ENCODE measurements at places on chromosomes 5 and 9.

GRCh38 chr5:91977579-91977978, 594.5 kb upstream of the ARRDC3 start:
- no peak for ATAC-seq

DNA sequence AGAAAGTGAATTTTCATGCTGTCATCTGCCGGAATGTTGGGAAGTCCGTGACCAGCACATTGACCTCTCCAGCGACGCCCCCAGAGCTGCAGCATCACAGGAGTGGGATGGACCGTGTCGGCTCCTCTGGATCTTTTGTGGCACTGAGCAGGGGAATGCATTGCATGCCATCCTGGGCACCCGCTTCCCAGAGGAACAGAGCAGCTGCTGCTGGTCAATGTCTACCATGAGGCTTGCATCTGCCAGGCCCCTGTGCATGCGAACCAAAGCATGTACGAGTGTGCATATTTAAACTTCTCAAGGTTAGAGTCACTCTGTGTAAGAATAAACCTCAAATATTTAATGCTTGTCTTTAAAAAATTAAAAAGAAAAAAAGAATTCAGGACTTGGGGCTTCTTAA, 414.8 kb downstream of the GADD45G start:
- no peak for ATAC-seq

DNA sequence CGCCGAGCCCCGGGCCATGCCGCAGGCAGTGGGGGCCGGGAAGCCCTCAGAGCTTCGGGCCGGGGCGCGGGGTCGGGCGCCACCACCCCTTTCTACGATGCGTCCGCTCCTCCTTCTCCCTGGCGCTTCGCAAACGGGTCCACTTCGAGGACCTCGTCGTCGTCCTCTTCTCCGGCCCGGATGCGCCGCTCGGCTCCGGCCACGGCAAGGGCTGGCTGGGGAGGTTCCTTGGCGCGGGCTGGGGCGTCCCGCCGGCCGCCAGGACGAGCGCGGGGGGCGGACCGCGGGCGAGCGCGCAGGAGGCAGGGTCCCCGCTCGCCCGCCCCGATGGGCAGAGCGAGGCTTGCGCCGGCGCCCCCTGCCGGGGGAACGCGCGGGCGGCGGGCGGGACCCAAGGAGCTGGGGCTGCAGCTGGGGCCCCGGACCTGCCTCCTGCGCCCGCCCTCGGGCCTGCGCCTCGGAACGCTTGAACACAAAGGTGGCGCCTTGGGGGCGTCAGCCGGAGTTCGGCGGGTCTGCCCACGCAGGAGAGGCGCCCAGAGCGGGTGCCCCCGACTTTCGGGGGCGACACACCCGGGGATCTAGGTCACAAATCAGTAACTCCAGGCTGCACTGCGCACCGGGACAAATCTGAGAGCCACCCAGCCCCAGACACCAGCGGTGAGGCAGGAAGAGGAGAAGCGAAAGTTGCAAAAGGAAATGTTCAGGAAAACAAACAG, at the start of gene ROR2:
Gene ROR2, minus strand, starts transcription at position 283 of the 719 bp plus-strand sequence.
- peak; percentile 62 for ATAC-seq

DNA sequence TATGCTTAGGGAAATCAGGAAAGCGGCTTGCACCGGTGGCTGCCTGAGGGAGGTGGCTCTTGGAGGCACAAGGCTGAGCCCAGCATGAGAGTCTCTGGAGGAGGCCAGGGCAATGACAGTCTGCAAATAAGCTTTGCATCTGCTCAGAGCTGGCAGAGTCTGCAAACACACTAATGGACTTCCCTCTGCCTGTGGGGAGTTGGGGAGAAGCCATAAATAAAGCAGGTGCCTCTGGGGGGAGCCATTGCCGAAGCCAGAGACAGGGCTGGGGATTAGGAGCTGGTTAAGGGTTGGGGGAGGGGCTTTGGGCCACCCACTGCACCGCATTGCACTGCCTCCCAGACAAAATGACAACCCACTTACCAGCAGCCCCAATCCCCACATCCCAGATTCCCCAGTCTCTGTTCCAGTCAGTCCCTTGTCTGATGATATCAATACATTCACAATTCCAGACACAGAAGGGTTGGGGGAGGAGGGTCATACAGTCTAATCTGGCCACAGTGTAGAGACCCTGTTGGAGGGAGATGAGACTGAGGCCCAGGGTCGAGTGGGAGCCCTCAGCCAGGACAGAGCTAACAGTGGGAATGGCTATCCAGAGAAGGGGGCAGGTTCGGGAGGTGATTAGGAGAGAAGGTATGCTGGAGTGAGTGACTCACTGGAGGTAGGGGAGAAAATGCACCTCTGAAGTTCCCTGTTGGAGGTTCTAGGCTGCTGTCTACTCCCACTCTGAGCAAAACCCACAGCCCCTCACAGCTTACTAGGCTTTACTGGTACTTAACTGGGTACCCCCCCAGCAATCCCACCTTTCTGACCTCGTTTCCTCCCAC, 53.7 kb downstream of the PAX5 start:
- ATAC-seq, result no peak

DNA sequence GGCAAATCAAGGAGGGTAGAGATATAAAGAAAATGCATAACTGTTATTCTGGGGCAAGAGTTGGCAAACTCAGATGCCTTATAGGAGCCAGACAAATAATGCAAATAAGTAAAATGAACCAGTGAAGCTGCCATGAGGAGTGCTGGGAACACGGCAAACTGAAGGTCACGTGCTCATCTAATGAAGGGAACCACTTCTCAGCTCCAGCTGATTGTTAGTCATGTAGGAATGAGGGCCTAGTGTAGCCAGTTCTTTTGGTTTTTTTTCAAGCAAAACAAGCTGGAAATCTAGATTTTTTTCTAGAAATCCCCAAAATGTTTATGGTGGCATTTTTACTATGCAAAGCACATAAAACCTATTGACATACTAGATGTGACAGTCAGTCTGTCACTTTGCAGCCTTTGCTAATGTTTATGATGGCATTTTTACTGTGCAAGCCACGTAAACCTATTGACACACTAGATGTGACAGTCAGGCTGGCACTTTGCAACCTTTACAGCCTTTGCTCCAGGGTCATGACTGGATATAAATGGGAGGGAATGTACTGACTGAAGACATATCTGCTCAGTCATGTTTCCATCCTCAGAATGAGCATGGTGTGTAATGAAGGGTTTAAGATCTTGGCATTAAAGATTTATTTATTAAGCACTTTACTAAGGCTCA, 39.4 kb downstream of the RUSC2 start:
- no peak for ATAC-seq

DNA sequence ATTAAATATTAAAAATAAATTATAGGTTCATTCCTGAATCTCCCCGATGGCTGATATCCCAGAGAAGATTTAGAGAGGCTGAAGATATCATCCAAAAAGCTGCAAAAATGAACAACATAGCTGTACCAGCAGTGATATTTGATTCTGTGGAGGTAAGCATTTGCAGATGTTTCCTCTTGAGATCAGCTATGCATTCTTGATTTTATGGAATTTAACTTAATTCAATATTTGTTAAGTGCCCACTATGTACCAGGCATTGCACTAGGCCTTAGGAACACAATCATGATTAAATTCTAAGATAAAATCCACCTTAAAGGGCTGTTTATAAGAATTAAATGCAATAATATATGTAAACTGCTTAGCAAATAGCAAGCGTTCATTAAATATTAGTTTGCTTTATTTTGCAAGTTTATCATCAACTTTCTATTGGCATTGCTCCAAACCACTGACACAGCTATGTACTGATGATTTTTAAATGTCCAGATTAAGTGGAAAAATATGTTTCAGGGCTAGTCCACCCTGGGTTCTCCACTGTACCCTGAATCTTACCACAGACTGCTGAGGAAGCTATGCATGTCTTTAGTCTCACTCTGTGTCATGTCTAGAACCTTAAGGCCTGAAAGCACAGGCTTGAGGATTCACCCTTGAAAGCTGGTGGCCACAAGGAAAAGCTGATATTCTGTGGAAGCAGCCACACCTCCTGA, 33.2 kb downstream of the SLC22A4 start:
- no peak for ATAC-seq

DNA sequence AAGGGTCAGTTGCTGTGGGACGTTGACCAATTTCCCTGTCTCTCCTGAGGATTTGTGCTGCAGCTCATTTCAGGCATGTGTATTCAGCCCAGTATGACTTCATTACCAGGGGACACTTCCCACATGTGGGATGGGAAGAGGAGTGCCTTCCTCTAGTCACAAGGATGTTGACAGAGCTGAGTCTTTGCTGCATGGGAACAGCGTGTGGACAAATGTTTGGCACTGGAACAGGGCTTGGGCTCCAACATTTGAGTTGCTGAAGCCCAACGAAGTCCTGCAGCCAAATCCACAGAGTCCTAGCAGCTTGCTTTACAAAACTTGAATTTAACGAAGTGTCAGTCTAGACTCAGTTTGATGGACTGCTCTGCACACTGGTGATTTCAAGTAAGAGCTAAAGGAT, 283.2 kb downstream of the SH3GL2 start:
- no peak for ATAC-seq

DNA sequence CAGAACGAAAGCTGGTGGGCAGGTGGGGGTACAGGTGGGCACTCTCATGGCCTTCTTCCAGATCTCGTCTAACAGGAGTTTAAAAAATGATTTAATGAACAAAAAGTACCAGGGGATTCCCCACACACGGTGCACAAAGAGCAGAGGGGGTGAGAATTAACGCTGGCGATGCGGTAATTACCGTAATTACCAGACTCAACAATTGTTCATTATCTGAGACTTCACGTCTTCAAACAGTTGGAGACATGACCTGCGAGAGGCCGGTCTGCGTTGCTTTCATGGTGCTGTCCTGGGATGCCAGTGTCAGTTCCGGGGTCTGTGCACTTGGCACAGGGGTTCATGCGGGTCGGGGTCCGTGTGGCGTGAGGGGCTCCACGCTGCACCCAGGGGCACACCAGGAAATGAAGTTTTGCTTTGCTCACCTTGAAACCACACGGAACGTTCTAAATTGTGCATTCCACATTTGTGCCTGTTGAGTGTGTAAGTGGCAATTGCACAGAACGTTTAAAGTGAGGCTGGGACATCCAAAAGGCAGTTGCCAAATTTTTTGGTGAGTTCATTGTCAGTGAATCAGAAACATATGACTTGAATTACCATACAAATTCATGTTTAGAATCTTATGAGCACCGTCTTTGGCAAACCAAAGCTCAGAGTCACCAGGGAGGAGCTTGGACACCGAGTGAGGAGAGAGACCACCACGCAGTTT, 256.4 kb upstream of the IRX1 start:
- ATAC-seq, result no peak

DNA sequence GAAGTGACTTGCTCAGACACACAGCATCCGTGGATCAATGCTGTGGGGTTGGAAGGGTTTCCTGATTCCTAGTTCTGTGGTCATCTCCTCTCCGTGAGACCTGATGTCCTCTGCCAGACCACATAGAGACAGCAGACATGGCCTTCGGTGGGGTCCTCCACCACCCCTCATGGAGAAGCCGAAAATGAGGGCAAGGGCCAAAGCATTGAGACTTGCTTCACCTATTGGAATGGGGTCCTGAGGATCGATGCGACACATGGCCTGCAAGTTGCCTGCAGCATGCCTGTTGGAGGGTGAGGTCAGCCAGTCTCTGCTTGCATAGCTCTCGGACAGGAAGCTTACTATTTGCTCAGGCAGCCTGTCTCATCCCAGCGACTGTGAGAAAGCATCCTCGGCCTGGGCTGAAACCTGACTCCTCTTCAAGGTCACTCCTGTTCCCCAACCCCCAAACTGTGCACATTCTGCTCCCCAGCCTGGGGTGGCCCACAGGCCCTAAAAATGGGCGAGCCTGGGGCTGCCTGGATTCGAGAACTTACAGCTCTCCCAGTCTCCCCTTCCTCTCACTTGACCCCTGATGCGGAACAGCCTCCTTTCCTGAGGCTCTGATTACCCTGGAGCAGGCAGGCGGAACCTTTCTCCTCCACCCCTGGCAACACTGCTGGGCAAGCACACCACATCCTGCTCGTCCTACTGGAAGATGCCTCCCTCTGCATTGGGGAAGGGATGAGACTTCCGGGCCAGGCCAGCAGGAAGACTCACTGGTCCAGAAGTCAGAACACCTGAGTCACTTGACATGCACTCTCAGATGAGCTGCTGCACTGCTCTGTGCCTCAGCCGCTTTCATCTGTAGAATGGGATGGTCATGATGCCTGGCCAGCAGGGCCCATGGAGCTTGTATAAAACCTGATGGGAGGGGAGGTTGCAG, 186.9 kb downstream of the RGS3 start:
- ATAC-seq, result no peak

- no peak for ATAC-seq
Measured at GRCh38 chr9:129143031-129143927, 32.1 kb downstream of the PTPA start.

DNA sequence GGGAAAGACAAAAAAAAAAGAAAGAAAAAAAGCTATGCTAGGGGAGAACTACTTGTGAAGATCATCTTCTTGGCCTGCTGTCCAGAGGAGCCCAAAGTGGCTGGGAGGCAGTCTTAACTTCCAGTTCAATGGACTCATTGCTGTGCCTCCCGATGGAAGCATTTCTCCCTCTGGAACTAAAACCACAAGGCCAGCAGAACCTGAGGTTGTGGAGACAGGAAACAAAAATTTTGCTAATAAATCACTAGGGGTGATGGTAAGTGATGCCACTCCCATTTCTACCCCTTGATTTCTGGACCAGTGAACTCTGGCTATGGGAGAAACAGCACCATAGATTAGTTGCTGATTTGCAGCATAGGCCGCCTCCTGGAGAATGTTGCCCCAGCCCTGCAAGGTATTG, 123.4 kb upstream of the NFIL3 start:
- no peak for ATAC-seq

DNA sequence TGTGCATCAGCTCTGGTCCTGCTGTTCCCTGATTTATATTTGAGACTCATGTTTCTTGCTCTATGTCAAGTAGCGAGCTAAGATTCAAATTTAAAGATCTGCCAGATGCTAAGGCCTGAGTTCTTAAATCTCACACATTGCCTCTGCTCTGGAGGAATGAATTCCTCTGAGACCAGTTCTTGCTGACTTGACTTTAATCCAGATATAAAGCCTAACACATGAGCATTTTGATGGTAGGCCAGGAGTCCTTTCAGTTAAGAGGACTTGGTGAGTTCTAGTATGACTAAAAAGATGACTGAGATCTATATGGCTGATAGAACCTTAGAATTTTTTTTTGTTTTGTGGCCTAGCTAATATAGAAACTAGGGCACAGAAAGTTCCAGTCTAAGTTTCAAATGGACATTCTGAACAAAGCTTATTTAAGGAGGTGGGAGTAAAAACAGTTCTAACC, 1.3 kb upstream of the INIP start:
- ATAC-seq, result no peak

GRCh38 chr9:3415906-3416305, 109.9 kb downstream of the RFX3 start:
- ATAC-seq, result no peak

DNA sequence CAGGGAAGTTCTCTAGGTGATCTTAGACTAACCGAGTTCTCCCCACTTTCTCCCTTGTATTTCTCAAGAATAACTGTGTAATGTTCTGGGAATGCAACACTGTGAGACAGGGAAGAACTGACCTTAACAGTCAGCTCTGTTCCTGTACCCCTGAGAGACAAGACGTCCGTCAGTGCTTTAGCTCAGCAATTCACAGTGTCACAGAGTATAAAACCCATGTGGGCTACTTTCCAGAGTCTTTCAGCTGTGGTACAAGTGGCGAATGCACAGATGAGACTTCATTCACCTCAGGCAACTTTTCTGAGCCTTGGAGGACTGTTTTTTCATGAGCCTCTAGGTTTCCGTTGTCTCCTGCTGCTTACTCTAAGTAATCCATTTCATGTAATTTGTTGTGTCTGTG, 458.8 kb downstream of the SPATA31D1 start:
- ATAC-seq, result no peak
